Kidney epithelial cell (primary cell): ENCODE measurements at places on chromosomes 6 and 20.

- no peak for DNase-seq
These were observed 48.9 kb upstream of the TXNDC5 start for GRCh38 chr6:7959453-7959852.

- DNase-seq = no peak
These were observed 67.0 kb downstream of the DNAAF9 start for GRCh38 chr20:3340443-3340842.

- peak; percentile 82 for DNase-seq
These were observed 40.7 kb downstream of the RGS17 start for GRCh38 chr6:153090241-153090930.

GRCh38 chr20:37192137-37192854 is 12.9 kb upstream of the MROH8 start:
- DNase-seq = peak; percentile 48

GRCh38 chr6:11450037-11450436 is 87.5 kb upstream of the TMEM170B start:
- DNase-seq = no peak
